ENCODE measurements at places on chromosomes 6 and 20. TPM values are rescaled to one million over a fixed set of nuclear protein-coding genes. Genes with fewer than 3 reads are reported as not detected.

Gene CDH26
- total RNA-seq: 2.4 TPM

- DNase-seq: no peak
- no peaks in the 10 kb centered on the region for H3K27me3 ChIP-seq
- no peaks in the 10 kb centered on the region for H3K4me1 ChIP-seq
- H3K36me3 ChIP-seq: no peaks in the 10 kb centered on the region
- H3K27ac ChIP-seq: no peak overlapping the region
These were observed 36.0 kb downstream of the DNAH8 start for GRCh38 chr6:38750968-38751615.

Gene BTN1A1
- total RNA-seq: 0.09 TPM

GRCh38 chr20:56363491-56363890 is 4.7 kb downstream of the FAM210B start:
- H3K4me3 ChIP-seq: no peak overlapping the region
- H3K4me1 ChIP-seq: peaks cover 8% of the 10 kb centered on the region
- H3K27me3 ChIP-seq: no peaks in the 10 kb centered on the region
- no peak overlapping the region for H3K27ac ChIP-seq

DNA sequence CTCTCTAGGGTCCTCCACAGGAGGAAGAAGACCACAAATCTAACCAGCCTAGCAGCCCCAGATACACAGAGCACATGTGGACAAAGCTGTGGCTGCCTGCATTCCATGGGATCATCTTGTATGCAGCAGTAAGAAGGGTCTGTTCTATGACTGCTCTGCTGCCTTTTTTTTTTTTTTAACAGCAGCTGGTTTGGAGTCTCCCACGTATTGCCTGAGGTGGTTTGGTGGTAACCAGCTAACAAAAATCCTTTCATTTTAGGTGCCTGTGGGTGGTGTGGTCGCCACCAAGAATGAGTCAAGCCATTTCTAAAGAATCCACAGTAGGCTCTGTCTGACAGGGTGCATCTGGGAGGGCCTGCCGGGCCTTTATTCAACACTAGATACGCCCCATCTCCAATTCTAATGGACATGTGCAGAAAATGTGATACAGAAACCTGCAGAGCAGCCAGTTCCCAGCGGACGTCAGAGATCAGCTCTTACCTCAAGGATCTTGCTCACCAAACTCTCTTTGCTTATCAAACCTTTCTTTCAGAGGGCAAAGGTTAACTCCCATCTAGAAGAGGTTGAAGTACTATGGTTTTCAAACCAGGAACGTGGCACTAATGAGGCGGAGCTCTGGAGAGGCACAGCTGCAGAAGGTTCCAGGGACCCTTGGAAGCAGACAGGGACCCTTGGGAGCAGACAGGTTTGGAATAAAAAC is 32.0 kb downstream of the GNAS-AS1 start:
- H3K4me1 ChIP-seq: no peaks in the 10 kb centered on the region
- H3K36me3 ChIP-seq: no peaks in the 10 kb centered on the region
- H3K27ac ChIP-seq: no peak overlapping the region

GRCh38 chr20:20446001-20446400 is 78.1 kb downstream of the INSM1 start:
- DNase-seq: no peak
- H3K27ac ChIP-seq: no peak overlapping the region
- no peaks in the 10 kb centered on the region for H3K36me3 ChIP-seq
- H3K4me3 ChIP-seq: no peak overlapping the region
- no peaks in the 10 kb centered on the region for H3K4me1 ChIP-seq

DNA sequence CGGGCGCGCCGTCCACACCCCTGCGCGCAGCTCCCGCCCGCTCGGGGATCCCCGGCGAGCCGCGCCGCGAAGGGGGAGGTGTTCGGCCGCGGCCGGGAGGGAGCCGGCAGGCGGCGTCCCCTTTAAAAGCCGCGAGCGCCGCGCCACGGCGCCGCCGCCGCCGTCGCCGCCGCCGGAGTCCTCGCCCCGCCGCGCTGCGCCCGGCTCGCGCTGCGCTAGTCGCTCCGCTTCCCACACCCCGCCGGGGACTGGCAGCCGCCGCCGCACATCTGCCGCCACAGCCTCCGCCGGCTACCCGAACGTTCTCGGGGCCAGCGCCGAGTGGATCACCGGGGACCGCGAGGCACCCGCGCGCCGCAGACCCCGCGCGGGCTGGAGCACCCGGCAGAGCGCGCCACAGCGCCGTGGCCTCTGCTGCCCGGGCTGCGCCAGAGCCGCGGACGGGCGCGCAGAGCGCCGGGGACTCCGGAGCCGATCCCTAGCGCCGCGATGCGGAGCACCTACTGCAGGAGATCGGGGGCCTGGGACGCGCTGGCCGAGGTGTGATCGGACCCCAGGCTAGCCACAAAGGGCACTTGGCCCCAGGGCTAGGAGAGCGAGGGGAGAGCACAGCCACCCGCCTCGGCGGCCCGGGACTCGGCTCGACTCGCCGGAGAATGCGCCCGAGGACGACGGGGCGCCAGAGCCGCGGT is at the start of gene BMP2:
Gene BMP2 (plus strand): TSS at position 151 of the 692 bp plus-strand sequence. CDS start 2,441 bp downstream, outside the sequence.
- no peaks in the 10 kb centered on the region for H3K27me3 ChIP-seq
- H3K4me3 ChIP-seq: peak within 1 kb of the TSS; percentile 72
- peak; percentile 88 for DNase-seq

DNA sequence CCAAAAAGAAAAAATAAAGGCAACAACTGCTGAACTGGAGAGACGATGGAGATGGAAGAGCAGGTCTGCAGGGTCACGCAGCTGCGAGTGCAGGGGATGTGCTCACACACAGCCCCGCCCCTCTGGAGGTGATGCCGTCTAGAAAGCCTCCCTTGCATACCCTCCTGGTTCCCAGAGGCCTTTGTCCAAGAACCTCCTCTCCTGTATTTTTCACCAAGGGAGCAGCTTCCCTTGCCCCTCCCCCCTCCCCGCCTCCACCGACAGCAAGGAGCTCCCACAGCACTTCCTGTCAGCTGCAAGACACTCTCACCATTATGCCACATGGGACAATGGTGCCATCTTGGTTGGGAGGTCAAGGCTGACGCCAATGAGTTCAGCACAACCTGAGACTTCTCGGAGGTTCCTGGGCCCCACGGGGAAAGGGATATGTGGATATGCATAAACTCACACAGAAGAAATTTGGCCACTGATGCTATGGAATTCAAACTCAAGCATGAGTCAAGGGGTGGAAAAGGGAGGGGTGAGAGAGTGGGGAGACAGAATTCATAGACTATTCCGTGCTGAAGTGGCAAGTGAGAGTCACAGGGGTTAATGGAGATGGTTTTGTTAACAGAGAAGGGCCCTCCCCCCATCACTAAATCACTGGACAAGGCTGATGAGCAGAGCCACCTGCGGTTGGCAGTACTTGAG is 132.9 kb downstream of the SCML4 start:
- DNase-seq: peak; percentile 90
- no peaks in the 10 kb centered on the region for H3K36me3 ChIP-seq
- no peaks in the 10 kb centered on the region for H3K27me3 ChIP-seq
- H3K4me3 ChIP-seq: no peak overlapping the region
- H3K4me1 ChIP-seq: no peaks in the 10 kb centered on the region
- no peak overlapping the region for H3K27ac ChIP-seq

- no peak overlapping the region for H3K4me3 ChIP-seq
- H3K36me3 ChIP-seq: no peaks in the 10 kb centered on the region
- no peaks in the 10 kb centered on the region for H3K27me3 ChIP-seq
- H3K4me1 ChIP-seq: no peaks in the 10 kb centered on the region
- DNase-seq: no peak
- no peak overlapping the region for H3K27ac ChIP-seq
These were observed 97.5 kb downstream of the AIG1 start for GRCh38 chr6:143158113-143158581.

Gene BCAS4
- total RNA-seq: 10.6 TPM

- no peaks in the 10 kb centered on the region for H3K36me3 ChIP-seq
- no peaks in the 10 kb centered on the region for H3K4me1 ChIP-seq
- no peak for DNase-seq
- H3K4me3 ChIP-seq: no peak overlapping the region
- H3K27me3 ChIP-seq: no peaks in the 10 kb centered on the region
- no peak overlapping the region for H3K27ac ChIP-seq
These were observed 797.7 kb upstream of the MAN1A1 start for GRCh38 chr6:120147071-120147871.

Gene RAET1L
- total RNA-seq: 3.3 TPM

Gene PGC
- total RNA-seq: not detected

Gene RREB1
- total RNA-seq: 56.5 TPM

DNA sequence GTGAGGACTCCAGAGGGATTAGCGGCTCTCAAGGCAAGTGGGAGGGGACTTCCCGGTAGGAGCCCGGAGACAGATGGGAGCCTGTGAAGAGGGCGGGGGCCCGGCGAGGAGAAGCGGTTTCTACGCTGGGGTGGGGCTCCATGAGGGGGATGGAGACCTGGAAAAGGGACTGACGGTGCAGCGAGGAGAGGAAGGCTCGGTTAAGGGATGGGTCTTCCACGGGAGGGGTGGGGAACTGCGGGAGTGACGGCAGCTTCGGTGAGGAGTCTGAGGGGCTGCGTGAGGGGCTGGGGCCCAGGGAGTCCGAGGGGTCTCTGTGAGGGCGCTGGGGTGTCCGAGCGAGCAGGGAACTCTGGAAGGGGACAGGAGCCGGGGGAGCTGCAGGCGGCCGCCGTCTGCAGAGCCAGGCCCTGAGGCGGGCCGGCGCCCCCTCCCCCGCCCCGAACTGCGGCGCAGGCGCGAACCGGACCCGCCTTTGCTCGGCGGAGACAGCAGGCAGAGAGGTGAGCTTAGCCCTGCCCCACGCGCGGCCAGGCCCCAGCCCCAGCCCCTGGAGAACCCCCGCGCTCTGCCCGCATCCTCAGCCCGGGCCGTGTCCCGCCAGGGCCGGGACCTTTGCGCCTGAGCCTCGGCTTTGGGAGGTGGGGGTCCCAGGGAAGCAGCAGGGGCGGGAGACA is at the start of gene NRSN2:
Gene NRSN2 (plus strand): TSS at position 472 of the 677 bp plus-strand sequence. CDS start 2,533 bp downstream, outside the sequence.
- peak within 1 kb of the TSS; percentile 80 for H3K4me3 ChIP-seq
- H3K4me1 ChIP-seq: peaks cover 10% of the 10 kb centered on the region
- DNase-seq: peak; percentile 89
- H3K36me3 ChIP-seq: no peaks in the 10 kb centered on the region

Gene C20orf202
- 0.16 TPM for total RNA-seq
